Activated CD4-positive, alpha-beta T cell treated with anti-CD3 and anti-CD28 coated beads, Interleukin-2, amount 50 U/mL, for 48 hours (primary cell): ENCODE measurements at places on chromosomes 7 and 10.

DNA sequence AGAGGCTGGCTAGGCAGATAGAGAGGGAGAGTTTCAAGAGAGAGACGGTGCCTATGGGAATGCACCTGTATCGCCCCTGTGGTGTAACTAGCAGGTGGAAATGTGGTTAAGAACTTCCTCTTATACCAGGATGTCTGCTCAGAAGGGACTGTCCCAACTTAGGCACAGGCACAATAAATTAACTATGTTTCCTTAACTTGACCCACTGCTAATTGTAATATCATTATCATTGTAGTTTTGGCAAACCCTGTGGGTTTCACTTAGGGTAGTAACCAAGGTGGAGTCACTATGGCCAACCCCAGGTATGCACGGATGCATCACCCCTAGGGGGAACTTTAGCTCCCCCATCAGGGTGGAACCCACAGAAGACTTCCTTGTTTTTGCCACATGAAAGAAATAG is 455.7 kb downstream of the DGKB start:
- DNase-seq, result no peak

DNA sequence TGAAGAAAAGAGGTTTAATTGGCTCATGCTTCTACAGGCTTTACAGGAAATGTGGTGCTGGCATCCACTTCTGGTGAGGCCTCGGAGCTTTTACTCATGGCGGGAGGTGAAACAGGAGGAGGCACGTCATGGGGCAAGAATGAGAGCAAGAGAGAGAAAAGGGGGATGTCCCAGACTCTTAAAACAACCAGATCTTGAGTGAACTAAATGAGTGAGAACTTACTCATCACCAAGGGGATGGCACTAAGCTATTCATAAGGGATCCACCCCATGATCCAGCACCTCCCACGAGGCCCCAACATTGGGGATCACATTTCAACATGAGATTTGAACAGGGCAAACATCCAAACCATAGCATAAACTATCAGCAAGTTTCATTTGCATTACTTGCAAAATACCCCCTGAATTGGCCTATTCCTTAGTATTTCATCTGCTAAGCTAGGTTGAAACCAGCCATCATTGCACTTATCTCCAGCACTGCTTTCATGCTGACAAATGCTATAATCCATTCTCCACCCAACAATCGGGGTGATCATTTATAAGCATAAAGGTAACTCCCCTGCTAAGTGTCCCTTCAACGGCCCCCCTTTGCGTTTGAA is 179.0 kb downstream of the NOC3L start:
- peak; percentile 32 for DNase-seq

- no peak for DNase-seq
Observed at GRCh38 chr7:5488286-5488878, 64.7 kb upstream of the TNRC18 start.

DNA sequence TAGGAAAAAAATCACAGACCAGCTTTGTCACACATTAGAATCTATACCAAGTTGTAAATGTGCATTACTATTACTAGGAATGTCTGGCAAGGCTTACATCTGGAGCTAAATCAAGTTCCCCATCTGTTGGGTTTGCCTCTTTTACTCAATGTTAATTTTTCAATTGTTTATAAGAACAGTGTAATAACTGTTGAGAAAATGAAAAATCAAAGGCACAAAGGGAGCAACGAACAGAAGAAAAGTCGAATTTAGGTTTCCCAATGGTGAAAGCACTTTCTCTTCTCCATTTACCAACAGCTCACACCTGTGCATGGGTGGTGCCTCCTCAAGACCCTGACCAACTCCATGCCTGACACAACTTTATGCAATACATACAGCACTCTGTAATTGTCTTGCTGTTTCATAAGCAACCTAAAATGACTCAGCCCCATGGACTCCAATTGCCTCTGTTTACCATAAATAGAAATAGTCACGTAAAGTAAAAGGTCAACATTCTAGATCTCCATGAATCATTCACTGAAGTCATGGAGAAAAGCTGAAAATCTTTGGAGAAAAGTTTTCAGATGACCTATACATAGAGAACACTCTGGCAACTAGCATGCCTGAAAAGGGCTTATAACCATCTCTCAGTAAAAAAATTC is 95.5 kb upstream of the KCNIP2 start:
- no peak for DNase-seq

GRCh38 chr10:108901781-108902618 is 1021.3 kb downstream of the XPNPEP1 start:
- no peak for DNase-seq

DNA sequence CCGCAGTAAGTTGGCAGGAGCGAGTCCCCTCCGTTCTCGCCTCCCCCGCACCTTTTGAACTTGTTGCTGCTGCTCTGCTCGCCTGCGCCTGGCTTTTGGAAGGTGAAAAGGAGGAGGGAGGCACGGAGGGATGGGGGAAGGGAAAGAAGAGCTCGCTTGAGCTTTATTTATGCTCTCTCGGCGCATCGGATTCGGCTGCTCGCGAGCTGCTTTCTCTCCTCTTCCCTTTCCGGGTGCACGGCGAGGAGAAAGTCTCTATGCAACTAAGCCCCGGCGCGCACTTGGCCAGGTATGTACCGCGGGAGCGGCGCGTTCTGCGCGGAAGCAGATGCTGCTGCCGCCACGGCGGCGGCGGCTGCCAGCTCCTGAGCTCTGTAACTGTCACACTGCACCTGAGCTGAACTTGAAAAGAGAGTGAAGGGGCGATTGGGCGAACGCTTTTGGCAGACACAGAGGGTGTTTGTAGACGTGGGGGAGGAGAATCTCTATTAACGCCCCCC is 551 bp downstream of the KCND2 start:
- DNase-seq, result no peak

- no peak for DNase-seq
Observed at GRCh38 chr10:7857262-7857661, 39.0 kb downstream of the TAF3 start.

DNA sequence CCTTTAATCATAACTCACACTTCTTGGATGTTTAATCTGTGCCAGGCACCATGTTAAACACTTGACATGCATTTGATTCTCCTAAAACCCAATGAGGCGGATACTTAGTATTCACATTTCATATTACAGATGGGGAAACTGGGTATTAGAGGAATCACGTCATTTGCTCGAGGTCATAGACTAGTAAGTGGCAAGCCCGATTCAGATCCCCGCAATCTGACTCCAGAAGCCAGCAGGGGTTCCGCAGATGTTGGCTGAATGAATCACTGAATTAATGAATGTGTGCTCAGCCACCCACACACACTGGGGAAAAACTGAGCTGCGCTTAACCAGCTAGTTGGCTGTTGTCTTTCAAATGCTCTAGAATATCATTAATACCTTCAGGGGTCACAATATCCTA is 22.5 kb upstream of the ENO4 start:
- no peak for DNase-seq

DNA sequence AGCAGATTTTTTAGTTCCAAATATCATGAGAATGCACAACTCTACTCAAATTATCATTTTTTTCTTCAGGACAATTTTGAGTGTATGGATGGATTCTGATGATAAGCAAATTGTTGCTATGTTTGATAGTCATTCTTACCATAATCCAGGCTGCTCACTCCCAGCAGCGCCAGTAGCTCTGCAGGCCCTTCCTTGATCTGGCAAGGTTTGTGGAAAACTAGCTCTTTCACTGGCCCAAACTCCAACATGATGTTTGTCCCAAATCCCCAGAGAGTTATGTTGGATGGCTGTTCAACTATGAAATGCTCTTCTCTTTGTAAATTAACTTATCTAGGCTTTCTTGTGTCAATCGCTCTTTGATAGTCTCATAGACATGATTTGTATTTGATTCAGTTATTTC is 933.7 kb downstream of the DNAJB9 start:
- DNase-seq, result no peak

DNA sequence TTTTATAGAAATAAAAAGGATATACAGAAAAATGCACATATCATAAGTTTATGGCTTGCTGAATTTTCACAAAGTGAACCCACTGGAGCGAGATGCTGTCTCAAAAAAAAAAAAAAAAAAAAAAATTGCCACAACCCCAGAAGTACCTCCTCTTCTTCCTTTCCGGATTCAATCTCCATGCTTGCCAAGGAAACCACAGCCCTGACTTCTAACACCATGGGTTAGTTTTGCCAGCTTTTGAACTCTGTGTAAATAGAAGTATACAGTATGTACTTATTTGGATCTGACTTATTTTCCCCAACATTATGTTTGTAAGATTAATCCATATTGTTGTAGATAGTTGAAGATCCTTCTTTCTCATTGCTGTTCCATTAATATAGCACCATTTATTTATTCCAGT is 40.0 kb downstream of the FANK1 start:
- DNase-seq, result no peak

DNA sequence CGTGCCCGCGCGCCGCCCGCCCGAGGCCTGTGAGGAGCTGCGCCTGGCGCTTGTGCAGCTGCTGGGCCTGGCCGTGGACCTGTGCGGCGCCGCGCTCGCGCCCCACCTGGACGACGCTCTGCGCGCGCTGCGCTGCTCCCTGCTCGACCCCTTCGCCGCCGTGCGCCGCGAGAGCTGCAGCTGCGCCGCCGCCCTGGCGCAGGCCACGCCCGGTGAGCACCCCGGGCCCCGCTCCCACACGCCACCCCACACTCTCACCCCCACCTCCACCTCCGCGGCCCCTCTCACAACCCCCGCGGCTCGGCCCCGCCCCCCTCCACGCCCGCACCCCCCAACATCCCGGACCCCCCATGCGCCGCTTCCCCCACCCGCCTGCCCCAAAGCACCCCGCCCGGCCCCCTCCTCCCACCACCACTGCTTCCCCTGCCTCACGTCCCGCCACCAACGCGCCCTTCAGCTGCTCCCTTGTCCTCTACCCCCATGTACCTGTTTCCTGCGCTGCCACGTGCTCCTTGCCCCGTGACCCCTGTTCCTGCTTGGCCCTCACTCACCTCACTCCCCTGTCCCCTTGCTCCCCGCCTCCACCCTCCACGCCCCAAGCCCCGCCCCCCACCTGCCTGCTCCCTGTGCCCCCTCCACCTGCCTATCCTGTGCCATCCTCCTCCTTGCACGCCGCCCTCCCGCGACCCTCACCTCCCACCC is at the start of gene PRKAR1B:
TSS of gene PRKAR1B (minus strand) at position 178 of the 702 bp plus-strand sequence. CDS start 15,776 bp downstream, outside the sequence.
- peak; percentile 49 for DNase-seq

GRCh38 chr10:35425595-35425994 is 89.3 kb downstream of the CCNY start:
- DNase-seq, result no peak

DNA sequence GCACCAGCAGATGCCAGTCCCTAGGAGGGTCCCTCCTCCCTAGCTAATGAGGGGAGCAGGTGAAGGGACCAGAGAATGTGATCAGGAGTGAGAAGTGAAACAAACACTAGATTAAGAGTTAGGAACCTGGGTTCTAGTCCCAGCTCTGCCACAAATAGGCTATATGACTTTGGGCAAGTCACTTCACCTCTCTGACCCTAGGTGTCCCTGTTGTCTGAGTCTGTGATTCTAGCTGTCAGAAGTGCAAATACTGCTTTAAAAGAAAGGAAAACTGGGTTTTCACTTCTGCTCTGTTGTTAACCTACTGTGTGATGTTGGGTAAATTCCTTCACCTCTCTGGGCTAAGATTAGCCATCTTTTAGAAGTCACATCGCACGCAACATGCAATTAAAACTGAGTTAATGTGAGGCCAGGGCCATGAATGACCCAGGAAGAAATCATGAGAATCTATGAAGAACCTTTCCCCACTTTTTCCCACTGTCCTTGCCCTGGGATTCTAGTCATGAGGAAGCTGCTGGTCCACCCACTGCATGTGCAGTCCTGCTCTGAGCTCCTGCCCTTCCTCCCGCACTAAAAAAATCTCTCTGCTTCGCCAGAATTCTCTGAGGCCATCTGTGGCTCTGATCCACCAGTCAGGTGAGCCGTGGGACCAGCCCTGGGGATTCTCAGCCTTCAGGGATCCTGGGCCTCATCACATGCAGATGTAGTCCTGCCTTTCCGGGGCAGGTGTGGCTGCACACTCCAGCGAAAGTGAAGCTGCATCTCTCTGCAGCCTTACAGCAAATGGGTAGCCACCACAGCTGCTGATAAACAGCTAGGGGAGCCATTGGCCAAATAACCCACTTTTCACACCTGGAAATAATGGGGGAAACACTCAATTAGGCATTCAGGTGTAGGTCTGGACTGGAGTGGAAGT is 181.7 kb downstream of the PLXNA4 start:
- no peak for DNase-seq

DNA sequence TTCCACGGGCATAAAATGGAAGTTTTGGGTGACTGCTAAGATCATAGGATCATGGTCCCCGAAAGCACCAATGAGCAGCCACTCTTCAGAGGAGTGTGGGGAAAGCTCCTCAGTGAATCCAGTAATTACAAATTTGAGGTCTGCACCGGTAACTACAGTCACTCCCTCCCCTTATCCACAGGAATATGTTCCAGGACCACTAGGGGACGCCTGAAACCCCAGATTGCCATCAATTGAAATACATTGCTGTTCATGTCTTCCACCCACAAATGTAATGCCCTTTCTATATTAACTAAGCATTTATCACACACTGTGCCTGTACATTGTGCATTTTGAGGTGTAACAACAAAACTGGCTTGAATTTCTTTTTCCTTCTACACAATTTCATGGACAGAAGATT is 447.9 kb upstream of the PFKP start:
- peak; percentile 5 for DNase-seq

- no peak for DNase-seq
Observed at GRCh38 chr7:73353243-73353642, 25.3 kb downstream of the FKBP6 start.

DNA sequence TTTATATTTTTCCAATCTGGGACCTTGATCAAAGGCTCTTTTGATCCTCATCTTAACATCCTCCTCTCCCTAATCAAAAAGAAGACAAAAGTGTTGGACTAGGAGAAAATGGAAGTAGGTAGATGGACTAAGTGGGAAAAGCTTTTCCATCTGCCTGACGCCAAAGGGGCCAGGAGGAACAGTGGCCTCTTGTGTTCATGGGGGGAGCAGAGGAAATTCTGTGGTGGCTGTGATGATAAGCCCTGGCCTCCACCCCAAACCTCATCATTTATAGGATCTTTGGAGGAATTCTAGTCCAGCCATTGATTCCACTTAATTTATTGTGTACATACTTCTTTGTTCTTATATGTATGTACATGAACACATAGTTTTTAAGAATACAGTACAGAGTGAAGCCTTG is 21.7 kb downstream of the ZNF365 start:
- no peak for DNase-seq

DNA sequence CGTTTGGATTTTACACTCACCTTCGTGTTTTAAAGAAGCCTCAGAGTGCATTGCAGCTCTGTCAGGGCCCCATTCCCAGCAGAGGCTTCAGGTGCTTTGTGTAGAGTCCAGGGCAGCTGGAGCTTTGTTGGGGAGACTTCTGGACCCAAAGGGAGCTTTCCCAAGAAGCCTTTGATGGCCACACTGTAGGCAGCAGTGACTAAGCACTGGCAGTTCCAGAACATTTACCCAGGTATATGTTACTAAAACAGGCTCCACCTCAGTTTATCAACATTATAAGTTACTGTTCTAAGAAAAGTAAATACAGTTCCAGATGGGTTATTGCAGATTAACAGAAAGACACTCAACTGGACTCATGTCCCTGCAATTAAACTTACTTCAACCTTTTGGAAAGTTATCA is 66.8 kb downstream of the LANCL2 start:
- DNase-seq, result no peak

GRCh38 chr7:11458736-11459483 is 373.1 kb downstream of the THSD7A start:
- no peak for DNase-seq
